Activated effector memory CD4-positive, alpha-beta T cell treated with Interleukin-2 at 50 U/mL for 16 hours (primary cell): ENCODE measurements at places on chromosomes 16 and 17.

GRCh38 chr17:43548689-43549379 is 2.7 kb upstream of the ETV4 start:
- DNase-seq, result no peak

DNA sequence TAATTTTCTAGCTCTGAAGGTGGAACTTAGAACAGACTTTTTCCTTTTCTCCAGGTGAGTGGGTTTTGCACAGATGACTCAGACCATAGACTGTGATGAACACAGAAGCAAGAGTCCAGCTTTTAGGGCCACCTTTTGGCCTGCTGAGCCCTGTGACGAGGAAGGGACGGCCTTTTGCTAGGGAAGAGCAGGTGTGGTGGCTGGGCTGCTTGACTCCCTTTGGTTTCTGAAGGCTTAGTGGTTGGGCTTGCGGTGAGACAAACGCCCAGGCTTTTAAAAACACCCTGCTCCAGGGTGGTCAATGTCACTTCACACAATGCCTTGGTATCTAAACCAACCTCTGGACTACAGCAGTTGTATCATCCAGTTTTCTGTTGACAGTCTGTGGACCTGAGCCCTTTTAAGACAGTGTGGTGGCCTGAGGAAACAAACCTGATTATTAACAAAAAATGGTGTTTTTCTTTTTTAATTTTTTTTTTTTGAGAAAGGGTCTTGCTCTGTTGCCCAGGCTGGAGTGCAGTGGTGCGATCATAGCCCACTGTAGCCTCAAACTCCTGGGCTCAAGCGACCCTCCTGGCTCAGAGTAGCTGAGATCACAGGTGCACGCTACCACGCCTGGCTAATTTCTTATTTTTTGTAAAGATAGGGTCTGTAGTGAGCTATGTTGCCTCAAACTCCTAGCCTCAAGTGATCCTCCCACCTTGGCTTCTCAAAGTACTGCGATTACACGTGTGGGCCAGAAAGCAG is 134.0 kb downstream of the SNX29 start:
- no peak for DNase-seq

- no peak for DNase-seq
These were observed 593 bp downstream of the GFER start for GRCh38 chr16:1984347-1985225.

- DNase-seq, result no peak
These were observed 575.8 kb downstream of the TOX3 start for GRCh38 chr16:51971184-51971583.

DNA sequence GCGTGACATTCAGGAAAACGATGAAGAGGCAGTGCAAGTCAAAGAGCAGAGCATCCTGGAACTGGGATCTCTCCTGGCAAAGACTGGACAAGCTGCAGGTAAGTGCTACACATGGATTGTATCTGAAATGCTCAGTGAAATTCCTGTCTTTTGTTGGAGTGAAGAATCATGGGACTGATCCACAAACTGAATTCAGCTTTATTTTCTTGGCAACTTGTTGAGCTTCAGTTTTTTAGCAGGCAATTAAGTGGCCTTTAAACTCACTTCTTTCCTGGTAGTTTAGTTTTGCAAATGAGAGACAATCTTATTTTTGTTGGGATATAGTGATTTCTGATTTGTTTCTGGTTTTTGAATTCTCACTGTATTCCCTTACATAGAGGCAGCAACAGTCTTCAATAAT is 2.6 kb downstream of the PSMD11 start:
- DNase-seq, result no peak

DNA sequence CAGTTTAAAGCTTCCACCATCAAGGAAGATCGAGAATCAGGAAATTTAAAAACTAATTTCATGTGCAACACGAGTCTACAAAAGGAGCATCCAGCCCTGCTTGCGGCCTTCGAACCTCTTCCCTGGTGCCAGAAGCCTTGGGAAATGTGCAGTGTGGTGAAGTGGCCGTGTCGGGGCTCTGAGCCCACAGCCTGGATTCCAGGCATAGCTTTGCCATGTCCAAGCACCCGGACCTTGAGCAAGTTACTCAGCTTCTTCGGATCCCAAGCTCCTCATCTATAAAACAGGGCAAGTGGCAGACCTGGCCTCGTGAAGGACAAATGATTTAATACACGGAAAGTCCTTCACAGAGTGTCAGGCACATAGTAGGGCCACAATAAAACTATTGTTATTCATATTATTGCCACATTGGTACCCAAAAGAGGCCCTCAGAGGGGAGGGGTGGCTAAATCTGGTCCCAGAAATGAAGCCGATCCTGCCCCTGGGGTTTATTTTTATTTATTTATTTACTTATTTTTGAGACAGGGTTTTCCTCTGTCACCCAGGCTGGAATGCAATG is 34.8 kb downstream of the COTL1 start:
- DNase-seq, result no peak

DNA sequence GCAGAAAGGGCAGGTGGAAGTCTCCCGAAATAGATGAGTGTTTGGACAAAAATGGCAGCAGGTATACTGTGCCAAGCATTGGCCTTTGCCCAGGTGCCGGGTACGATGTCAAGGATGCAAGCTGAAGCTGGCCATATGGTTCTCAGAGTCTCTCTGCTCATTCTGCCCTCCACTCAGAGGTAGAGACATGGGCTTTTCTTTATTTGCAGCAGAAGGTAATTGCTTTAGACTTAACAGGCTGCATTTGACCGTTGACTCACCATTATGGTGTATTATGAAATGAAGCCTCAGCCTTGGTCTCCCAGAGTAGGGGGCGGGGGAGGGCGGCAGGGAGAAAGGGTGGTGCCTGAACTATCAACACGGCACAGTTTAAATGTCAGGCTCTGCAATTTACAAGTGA is 969.1 kb upstream of the EEF2KMT start:
- DNase-seq, result no peak

GRCh38 chr16:56679818-56680217 is 2.5 kb upstream of the MT1X start:
- no peak for DNase-seq

DNA sequence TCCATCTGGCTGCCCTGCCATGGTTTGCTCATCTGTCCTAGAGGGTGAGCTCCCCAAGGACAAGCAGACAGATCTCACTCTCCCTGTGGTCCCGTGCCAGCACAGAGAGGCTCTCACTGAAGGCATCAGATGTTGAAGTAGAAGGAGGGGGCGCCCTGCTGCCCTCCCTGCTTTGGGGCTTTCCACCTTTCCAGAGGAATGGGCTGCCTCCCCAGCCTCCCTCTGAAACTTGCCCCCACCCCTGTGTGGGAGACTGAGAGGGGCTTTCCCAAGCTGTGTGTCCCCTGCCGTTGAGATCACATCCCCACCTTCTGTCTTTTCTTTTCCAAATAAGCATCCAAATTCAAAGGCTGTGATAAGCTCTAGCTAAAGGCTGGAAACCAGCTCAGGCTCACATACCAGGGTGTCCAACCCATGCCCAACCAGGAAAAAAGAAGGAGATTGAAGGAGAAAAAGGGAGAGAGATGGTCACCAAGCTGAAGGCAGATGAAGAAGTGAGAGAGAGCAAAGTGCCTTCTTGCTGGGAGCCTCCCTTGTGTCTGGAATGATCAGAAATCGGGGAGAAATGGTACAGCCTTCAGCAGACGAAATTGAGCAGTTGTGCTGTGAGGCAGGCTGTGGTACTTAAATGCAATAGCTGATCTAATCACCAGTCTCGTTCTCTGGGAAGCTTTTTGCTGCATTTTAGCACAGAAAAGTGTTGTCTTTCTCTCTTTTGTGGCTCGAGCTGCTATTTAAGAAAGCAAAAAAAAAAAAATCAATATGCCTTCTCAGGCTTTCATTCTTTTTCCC is 145.9 kb upstream of the LHX1 start:
- no peak for DNase-seq

GRCh38 chr17:42536372-42537155 is 523 bp downstream of the NAGLU start:
- peak; percentile 68 for DNase-seq

- DNase-seq, result no peak
These were observed 7.0 kb downstream of the DHX40 start for GRCh38 chr17:59572301-59572924.

GRCh38 chr17:33962857-33963655 is 292.0 kb upstream of the CCL2 start:
- DNase-seq, result no peak

GRCh38 chr16:22035153-22035552 is 27.2 kb downstream of the MOSMO start:
- no peak for DNase-seq

DNA sequence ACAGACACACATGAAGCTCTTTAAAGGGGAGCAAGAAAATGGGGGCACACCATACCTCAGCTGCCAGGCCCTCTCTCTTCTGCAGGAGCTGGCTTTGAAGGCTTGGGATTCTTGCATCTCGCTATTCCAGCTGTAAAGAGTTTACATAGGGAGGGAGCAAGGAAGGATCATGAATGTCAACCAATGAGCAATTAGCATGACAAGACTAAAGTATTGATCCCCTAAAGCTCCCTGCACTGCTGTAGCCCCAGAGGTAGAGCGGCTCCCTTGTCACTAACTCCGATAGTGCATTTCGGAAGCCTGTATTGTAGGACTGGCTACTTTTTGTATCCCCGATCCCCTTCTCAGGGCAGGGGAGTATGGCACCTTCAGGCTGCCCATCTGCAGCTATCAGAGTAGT is 113.4 kb upstream of the PMFBP1 start:
- DNase-seq, result no peak

- no peak for DNase-seq
These were observed 7.0 kb downstream of the MEFV start for GRCh38 chr16:3249451-3249850.

DNA sequence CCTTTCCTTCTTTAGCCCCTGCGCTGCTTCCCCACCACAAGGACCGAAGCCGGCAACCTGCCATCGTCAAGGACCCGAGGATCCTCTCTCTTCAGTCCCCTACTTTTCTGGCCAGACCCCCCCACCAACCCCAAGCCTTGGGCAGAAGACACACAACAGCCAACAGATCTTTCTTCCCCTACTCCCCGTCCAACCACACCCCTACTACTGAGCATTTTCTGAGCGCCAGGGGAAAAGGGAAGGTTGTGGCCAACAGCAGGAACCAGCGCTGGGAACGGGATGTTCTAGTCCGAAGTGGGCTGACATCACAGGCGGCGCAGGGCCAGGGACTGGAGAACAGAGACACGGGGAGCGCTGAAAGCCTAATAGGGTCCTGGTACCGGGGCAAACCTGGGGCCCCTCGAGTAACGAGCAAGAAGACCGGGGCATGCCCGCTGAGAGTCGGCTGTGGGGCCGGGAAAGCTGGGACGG is 528 bp downstream of the PER1 start:
- DNase-seq, result no peak

GRCh38 chr16:53434377-53435065 is at the start of gene RBL2:
Gene RBL2 (plus strand): TSS chr16:53434471. CDS start chr16:53434557, 86 bp downstream.
- peak; percentile 77 for DNase-seq

GRCh38 chr17:39173080-39173479 is 7.1 kb upstream of the ARL5C start:
- DNase-seq, result no peak

- no peak for DNase-seq
These were observed 424 bp downstream of the YBX2 start for GRCh38 chr17:7293816-7294613.

DNA sequence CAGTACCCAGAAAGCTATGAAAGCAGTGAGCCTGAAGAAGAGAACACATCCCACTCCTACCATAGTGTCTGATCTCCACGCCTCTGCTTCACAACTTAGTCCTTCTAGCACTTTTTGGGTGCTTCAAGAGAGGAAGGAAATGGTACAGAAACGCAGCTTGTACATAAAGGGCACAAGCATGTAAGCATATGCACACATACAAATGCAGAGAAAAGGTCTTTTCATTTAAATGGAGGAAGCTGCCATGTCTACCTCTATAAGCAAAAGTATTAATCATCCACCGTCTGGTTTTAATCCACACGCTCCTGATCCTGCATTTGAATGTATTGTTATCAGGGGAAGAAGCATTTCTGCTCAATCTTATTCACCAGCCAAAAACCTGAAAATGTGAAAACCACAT is 100.7 kb downstream of the HIC1 start:
- DNase-seq, result no peak

DNA sequence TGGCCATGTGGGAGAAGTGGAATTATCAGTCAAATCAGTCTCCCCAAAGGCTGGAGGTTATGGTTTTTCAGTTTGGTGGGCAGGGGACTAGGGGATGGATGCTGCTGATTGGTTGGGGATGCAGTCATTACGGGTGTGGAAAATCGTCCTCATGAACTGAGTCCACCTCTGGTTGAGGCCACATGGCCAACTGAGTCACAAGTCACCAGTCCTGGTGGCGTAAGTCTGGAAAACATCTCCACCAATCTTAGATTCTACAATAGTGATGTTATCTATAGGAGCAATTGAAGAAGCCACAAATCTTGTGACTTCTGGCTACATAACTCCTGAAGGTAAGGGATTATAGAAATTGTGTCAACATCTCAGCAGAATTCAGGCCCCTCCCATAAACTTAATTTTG is 5.2 kb upstream of the RNF135 start:
- DNase-seq, result no peak

- DNase-seq, result no peak
These were observed 354.1 kb downstream of the KCNJ2 start for GRCh38 chr17:70523426-70523825.

DNA sequence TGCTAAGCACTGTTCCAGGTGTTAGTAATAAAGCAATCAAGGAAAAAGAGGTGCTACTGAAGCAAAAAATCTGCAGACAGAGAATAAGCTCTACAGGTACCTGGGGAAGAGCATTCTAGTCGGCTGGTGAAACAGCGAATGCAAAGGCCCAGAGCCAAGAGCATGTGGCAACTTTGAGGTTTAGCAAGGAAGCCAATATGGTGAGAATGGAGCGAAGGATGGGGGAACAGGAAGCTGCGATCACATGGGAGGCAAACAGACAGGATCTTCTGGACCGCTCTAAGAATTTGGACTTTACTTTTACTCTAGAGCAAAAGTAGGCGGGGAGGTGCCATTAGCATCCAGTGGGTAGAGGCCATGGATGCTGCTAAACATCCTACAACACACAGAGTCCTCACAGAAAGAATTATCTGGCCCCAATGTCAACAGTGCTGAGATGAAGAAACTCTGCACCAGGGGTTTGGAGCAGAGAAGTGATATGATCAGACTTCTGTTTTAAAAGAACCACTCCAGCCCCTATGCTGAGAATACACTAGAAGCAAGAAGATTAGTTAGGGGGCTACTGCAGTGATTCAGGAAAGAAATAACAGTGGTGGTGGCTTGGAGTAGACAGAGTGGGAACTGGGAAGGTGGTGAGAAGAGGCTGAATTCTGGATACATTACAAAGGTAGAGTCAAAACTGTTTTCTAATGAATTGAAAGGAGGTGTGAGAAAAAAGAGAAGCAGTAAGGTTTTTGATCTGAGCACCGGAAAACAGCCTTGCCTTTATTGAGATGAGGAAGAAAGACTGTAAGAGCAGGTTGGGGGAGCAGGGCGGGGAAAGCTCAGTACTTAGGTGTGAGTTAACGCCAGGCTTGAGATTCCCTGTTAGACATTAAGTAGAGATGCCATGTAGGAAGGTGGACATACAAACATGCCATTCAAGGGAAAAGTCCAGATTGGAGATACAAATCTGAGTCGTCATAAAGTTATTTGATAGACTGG is 11.0 kb downstream of the EFTUD2 start:
- DNase-seq, result peak; percentile 2

DNA sequence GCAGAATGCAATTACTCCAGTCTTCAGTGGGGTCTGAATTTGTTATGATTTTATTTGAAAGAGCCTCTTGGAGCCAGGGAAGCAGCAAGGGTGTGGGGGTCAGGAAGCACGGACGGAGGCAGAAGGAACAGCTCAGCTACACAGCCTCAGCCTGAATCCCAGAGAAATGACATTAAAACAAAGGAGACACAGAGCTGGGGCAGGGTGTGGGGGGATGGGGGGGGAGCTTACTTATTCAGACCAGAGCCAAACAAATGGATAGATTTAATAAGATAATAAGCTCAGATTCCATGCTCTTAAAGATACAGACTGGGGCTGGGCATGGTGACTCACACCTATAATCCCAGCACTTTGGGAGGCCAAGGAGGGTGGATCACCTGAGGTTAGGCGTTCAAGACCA is 195.3 kb downstream of the ZNF423 start:
- DNase-seq, result no peak
